ENCODE measurements at places on chromosomes 2 and 18.

DNA sequence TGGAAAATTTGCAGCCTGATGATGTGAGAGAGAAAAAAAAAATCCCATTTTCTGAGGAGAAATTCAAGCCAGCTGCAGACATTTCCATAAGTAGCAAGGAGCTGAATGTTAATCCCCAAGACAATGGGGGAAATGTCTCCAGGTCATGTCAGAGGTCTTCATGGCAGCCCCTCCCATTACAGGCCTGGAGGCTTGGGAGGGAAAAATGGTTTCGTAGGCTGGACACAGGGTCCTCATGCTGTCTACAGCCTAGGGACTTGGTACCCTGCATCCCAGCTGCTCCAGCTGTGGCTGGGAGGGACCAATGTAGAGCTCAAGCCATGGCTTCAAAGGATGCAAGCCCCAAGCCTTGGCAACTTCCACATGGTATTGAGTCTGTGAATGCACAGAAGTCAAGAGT lies 53.5 kb upstream of the ARHGAP15 start:
- no peaks in the 10 kb centered on the region for H3K27me3 ChIP-seq
- H3K36me3 ChIP-seq: no peaks in the 10 kb centered on the region
- no peak for DNase-seq
- H3K4me3 ChIP-seq: no peak overlapping the region

DNA sequence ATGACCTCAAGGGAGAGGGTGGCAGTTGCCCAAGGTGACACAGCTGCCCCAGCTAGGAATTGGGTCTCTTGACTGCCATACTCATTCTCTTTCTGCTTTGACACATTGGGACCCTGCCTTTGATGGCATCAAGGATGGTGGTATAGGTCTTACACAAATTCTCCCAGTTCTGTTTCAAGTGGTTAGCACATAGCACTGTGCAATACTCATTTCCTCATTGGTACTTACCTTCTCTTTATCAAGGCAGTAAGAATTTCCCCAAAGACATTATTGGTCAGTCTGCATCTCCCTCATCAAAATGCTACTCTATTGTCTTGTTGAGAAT lies 35.9 kb upstream of the CCDC93 start:
- DNase-seq: no peak
- H3K27ac ChIP-seq: no peak overlapping the region
- peaks cover 4% of the 10 kb centered on the region for H3K27me3 ChIP-seq
- no peaks in the 10 kb centered on the region for H3K4me1 ChIP-seq
- no peak overlapping the region for H3K4me3 ChIP-seq

- H3K36me3 ChIP-seq: no peaks in the 10 kb centered on the region
- H3K4me1 ChIP-seq: peaks cover 15% of the 10 kb centered on the region
- H3K27ac ChIP-seq: no peak overlapping the region
- H3K4me3 ChIP-seq: no peak overlapping the region
Observed at GRCh38 chr18:6593142-6593885, 136.2 kb upstream of the ARHGAP28 start.

DNA sequence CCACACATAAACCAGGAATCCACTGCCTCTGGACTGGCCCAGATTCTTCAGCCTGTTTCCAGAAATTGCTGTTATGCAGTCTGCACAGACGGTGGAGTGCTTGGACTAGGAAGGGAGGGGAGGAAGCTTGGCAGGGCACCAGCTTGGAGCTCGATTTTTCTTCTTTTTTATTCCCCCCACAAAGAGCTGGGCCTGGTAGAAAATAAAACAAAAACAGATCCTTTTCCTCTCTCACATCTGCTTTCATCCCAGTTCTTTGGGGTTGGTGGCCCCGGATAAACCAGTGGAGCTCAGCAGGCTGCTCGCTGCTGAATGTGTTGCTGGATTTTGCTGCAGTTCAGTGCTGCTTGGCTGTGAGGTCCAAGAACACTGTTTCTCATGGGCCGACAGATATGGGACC lies 16.0 kb downstream of the LRRTM1 start:
- no peak overlapping the region for H3K27ac ChIP-seq
- no peaks in the 10 kb centered on the region for H3K36me3 ChIP-seq
- DNase-seq: no peak
- no peaks in the 10 kb centered on the region for H3K27me3 ChIP-seq
- peaks cover 17% of the 10 kb centered on the region for H3K4me1 ChIP-seq
- no peak overlapping the region for H3K4me3 ChIP-seq

- no peak for DNase-seq
- H3K4me1 ChIP-seq: no peaks in the 10 kb centered on the region
- no peak overlapping the region for H3K27ac ChIP-seq
- H3K36me3 ChIP-seq: no peaks in the 10 kb centered on the region
- no peak overlapping the region for H3K4me3 ChIP-seq
- no peaks in the 10 kb centered on the region for H3K27me3 ChIP-seq
Observed at GRCh38 chr18:63783394-63783793, 8.2 kb downstream of the SERPINB7 start.

GRCh38 chr2:146530886-146531285 lies 1313.9 kb upstream of the ACVR2A start:
- no peak overlapping the region for H3K27ac ChIP-seq
- H3K27me3 ChIP-seq: no peaks in the 10 kb centered on the region
- DNase-seq: no peak
- H3K36me3 ChIP-seq: no peaks in the 10 kb centered on the region
- no peak overlapping the region for H3K4me3 ChIP-seq
- no peaks in the 10 kb centered on the region for H3K4me1 ChIP-seq

- H3K36me3 ChIP-seq: no peaks in the 10 kb centered on the region
- peaks cover 10% of the 10 kb centered on the region for H3K4me1 ChIP-seq
- no peaks in the 10 kb centered on the region for H3K27me3 ChIP-seq
- DNase-seq: no peak
Observed at GRCh38 chr2:102661846-102662245, 42.5 kb downstream of the SLC9A2 start.

- DNase-seq: no peak
- H3K27me3 ChIP-seq: no peaks in the 10 kb centered on the region
- H3K27ac ChIP-seq: no peak overlapping the region
- H3K4me1 ChIP-seq: no peaks in the 10 kb centered on the region
- no peaks in the 10 kb centered on the region for H3K36me3 ChIP-seq
Observed at GRCh38 chr18:28256166-28256565, 79.2 kb upstream of the CDH2 start.

GRCh38 chr2:141142025-141142424 lies 988.8 kb downstream of the LRP1B start:
- no peaks in the 10 kb centered on the region for H3K27me3 ChIP-seq
- DNase-seq: no peak
- no peak overlapping the region for H3K27ac ChIP-seq

All from cardiac muscle cell (in vitro differentiated cells and primary cell).